ENCODE measurements at places on chromosomes 7 and 10. TPM values are rescaled to one million over a fixed set of nuclear protein-coding genes. Genes with fewer than 3 reads are reported as not detected.

- H3K4me3 ChIP-seq = no peak overlapping the region
- DNase-seq = no peak
- H3K4me1 ChIP-seq = peaks cover 3% of the 10 kb centered on the region
- peaks cover 2% of the 10 kb centered on the region for H3K36me3 ChIP-seq
- H3K27me3 ChIP-seq = no peaks in the 10 kb centered on the region
Measured at GRCh38 chr10:119602241-119603095, 5.7 kb upstream of the TIAL1 start.

GRCh38 chr7:91961816-91962215 is 21.2 kb downstream of the AKAP9 start:
- H3K27me3 ChIP-seq = no peaks in the 10 kb centered on the region
- DNase-seq = no peak

GRCh38 chr7:31873816-31874597 is 187.0 kb downstream of the PPP1R17 start:
- peaks cover 19% of the 10 kb centered on the region for H3K36me3 ChIP-seq
- H3K4me3 ChIP-seq = no peak overlapping the region
- H3K27me3 ChIP-seq = no peaks in the 10 kb centered on the region
- H3K27ac ChIP-seq = no peak overlapping the region
- peaks cover 19% of the 10 kb centered on the region for H3K4me1 ChIP-seq

DNA sequence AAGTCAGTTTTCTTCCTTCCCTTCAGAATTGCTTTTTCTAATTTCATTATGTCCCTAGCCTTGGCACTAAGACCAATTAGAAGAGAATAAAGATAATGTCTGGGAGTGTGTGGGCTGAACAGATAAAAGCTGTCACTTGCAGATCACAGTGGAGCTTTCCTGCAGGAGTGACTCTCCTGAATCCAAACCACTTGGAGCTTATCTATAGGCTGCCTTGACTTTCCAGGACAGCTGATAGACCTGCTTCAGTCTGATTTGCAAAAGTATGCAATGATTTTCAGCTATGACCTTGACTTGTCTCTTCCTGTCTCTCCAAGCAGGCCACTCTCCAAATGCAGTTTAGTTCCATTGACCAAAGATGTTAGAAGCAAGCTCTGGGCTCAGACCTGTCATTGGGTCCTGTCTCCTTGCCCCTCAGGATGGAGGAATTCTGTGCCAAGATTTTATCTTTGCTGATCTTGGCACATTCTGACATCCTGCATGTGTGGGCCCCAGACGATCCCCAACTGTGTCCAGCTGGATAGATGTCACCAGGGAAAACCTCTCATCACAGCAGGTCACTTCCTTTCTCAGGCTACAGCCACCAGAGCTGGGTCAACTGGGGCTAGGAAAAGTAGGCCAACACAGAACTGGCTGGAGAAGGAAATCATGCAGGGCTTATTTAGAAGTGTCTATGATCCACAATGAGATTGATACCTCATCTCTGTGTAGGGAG is 120.9 kb upstream of the ZNF438 start:
- H3K4me3 ChIP-seq = no peak overlapping the region
- H3K27ac ChIP-seq = peak overlapping the region; percentile 83
- H3K27me3 ChIP-seq = no peaks in the 10 kb centered on the region
- no peak for DNase-seq

DNA sequence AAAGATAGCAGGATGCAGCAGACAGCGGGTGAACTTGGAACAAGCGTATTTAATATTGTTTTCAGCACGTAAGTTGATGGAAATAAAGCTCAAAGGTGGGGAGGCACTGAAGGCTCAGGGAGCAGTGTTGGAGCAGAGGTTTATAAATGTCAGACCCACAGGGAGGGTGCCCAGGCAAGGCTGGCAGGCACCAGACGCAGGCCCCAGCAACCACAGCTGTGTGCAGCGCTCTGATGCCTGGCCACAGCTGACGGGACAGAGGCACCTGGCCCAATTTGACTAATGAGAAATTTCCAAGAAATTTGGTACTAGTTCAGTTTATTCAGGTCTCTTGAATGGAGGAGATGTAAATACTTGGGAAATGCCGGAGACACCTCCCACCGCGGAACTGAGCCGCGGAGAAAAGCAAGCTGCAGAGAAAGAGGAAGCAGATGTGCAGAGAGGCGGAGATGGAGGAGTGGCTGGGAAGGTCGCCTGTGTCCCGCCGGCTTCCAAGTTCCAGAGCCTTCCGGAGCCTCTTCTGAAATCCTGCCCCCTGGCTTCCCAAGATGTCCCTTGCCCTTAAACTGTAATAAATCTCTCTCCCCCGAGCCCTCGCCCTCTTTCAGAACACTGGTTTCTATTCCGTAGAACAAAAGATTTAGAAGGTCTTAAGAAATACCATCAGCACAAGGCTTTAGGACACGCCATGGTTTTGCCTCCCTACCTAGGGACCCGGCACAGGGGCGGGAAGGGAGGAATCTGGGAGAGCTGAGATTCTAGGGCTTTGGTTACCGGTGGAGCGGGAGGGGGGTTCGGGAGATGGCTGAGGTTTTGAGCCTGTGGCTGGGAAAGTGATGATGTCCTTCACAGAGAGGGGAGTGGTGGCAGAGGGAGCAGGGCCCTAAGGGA is 38.4 kb upstream of the PLXNA4 start:
- H3K36me3 ChIP-seq = no peaks in the 10 kb centered on the region
- no peak overlapping the region for H3K27ac ChIP-seq
- no peak for DNase-seq
- peaks cover 28% of the 10 kb centered on the region for H3K4me1 ChIP-seq

- peak overlapping the region; percentile 38 for H3K27ac ChIP-seq
Measured at GRCh38 chr10:70829543-70829942, 13.8 kb downstream of the SGPL1 start.

GRCh38 chr7:66189695-66190503 is 15.2 kb upstream of the TPST1 start:
- no peak overlapping the region for H3K27ac ChIP-seq
- no peaks in the 10 kb centered on the region for H3K4me1 ChIP-seq
- no peak overlapping the region for H3K4me3 ChIP-seq
- H3K36me3 ChIP-seq = no peaks in the 10 kb centered on the region
- no peak for DNase-seq

DNA sequence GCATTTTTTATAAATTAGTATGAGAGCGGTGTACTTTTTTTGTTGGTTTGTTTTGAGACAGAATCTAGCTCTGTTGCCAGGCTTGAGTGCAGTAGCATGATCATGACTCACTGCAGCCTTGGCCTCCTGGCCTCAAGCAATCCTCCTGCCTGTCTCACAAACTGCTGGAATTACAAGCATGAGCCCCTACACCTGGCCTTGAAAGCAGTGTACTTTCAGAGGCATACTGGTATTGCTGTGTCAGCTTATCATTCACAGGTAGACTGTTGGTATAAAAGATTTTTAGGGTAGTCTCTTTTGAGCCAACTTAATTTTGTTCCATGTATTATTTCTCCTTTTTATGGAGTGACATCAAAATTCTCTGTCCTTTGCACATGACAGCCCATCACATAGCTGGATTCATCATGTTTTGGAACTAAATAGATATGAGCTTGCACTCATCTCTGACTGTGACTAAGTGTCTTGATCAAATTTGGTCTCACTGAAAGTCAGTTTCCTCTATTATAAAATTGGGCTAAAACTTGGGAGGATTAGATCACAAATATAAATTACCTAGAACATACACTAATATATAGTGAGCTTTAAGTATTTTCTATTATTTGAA is 12.4 kb downstream of the GNAT3 start:
- peaks cover 50% of the 10 kb centered on the region for H3K4me1 ChIP-seq
- DNase-seq = no peak
- H3K27ac ChIP-seq = peak overlapping the region; percentile 95
- H3K36me3 ChIP-seq = no peaks in the 10 kb centered on the region

- H3K4me1 ChIP-seq = peaks cover 8% of the 10 kb centered on the region
- no peak for DNase-seq
- H3K36me3 ChIP-seq = peaks cover 14% of the 10 kb centered on the region
- no peak overlapping the region for H3K27ac ChIP-seq
Measured at GRCh38 chr10:87786421-87786820, 31.6 kb downstream of the ATAD1 start.

- H3K27me3 ChIP-seq = peaks cover 7% of the 10 kb centered on the region
- H3K4me3 ChIP-seq = no peak overlapping the region
- H3K36me3 ChIP-seq = no peaks in the 10 kb centered on the region
- no peak for DNase-seq
- H3K27ac ChIP-seq = no peak overlapping the region
- H3K4me1 ChIP-seq = peaks cover 7% of the 10 kb centered on the region
Measured at GRCh38 chr10:113356794-113357680, 195.8 kb upstream of the HABP2 start.

- DNase-seq = no peak
- H3K27ac ChIP-seq = no peak overlapping the region
- no peaks in the 10 kb centered on the region for H3K36me3 ChIP-seq
- H3K27me3 ChIP-seq = no peaks in the 10 kb centered on the region
- no peak overlapping the region for H3K4me3 ChIP-seq
- peaks cover 2% of the 10 kb centered on the region for H3K4me1 ChIP-seq
Measured at GRCh38 chr10:116287906-116288501, 15.0 kb upstream of the GFRA1 start.

DNA sequence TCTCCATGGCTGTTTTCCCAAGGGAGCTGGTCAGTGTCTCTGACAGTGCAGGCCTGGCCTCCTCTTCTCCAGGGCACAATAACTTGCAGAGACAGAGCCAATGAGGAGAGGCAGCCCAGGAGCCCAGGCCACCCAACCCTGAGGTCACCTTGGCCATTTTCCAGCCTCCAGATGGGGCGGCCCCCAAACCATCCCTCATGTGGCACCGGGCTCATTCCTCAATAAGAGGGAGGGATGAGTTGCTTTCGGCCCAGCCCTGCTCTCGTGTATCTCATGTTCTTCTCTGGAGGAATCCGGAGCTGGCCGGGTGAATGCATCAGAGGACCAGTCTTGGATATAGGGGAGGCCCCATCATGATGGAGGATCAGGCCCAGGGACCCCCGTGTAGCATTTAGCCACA is 98.9 kb downstream of the C10orf105 start:
- H3K36me3 ChIP-seq = no peaks in the 10 kb centered on the region
- H3K27ac ChIP-seq = peak overlapping the region; percentile 24
- no peak overlapping the region for H3K4me3 ChIP-seq

DNA sequence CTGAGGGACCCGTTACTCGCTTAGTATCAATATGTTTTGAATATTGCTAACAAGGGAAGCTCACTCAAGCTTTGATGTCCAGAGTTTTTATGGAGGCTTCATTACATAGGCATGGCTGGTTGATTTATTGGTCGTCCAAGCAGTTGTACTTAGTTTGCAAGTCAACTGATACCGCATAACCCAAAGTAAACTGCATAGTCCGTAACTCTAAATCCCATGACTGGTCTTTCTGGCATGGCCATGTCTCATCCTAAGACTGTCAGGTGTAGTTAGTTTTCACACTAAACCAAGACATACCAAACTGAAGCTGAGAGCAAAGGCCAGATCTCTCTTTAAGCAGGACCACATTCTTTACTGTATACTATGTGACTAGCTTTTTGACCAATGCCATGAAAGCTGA is 397.9 kb downstream of the TFEC start:
- no peak overlapping the region for H3K4me3 ChIP-seq
- H3K27me3 ChIP-seq = no peaks in the 10 kb centered on the region
- H3K4me1 ChIP-seq = peaks cover 15% of the 10 kb centered on the region
- no peak for DNase-seq

GRCh38 chr10:43876976-43877375 is 228.3 kb upstream of the ZNF32 start:
- H3K27ac ChIP-seq = no peak overlapping the region
- no peak for DNase-seq
- H3K36me3 ChIP-seq = no peaks in the 10 kb centered on the region
- H3K4me3 ChIP-seq = no peak overlapping the region

GRCh38 chr7:158997471-158997870 is 141.1 kb downstream of the DYNC2I1 start:
- peak overlapping the region; percentile 25 for H3K4me3 ChIP-seq
- DNase-seq = no peak
- peaks cover 31% of the 10 kb centered on the region for H3K27me3 ChIP-seq
- H3K36me3 ChIP-seq = no peaks in the 10 kb centered on the region

DNA sequence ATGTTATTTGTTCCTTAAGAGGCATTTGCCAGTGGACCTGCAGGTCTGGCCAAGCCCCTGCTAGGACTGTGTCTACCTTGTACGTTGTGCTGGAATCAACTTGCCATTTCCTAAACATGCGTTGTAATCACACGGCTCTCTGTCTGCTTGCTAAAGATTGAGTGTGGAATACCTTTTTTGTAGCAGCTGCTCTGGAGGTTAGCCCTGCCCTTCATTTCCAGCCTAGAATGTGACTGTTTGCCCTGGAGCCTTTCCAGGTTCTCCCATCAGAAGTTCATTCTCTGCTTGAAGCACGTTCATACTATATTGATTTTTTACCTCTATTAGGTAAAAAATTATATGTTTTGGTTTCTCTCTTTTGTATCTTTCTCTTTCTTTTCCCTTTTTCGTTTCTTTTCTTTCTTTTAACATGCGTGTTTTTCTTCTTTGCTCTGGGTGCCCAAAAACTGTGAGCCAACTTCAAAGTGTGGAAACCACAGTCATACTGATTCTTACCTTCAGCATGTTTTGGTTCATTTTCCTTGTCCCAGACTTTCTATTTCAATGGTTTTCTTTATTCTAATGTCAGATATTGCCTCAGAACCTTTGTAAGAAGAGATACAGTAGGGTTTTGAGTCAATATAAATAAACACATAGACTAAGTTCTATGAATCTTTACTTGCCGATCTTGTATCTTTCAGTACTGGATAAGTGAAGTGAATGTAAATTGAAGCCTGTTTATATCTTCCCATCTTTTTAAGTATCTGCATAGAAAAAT is 111.9 kb upstream of the RPA3 start:
- H3K27ac ChIP-seq = no peak overlapping the region
- no peak for DNase-seq
- no peak overlapping the region for H3K4me3 ChIP-seq

GRCh38 chr7:151060416-151061212 is 1.2 kb downstream of the SLC4A2 start:
- no peak for DNase-seq
- peaks cover 7% of the 10 kb centered on the region for H3K36me3 ChIP-seq
- peaks cover 53% of the 10 kb centered on the region for H3K4me1 ChIP-seq
- H3K27ac ChIP-seq = peak overlapping the region; percentile 97
- no peaks in the 10 kb centered on the region for H3K27me3 ChIP-seq

DNA sequence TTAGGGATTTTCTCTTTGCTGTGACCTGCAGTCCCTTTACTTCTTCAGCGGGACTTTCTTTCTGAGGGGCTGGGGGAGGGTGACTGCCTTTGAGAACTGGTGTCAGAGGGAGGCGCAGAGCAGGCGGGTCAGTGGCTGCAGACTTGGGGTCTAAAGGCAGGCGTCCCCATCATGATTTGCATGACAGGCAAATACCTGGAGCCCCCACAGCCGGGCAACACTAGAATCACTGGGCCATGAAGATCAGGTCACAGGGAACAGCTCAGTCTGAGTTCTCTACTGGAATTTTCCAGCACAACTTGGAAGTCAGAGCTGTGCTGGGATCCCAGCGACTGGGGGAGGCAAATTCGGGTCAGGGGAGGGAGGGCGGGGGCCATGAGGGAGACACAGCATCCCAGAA is 29.2 kb upstream of the PITRM1 start:
- no peak for DNase-seq
- no peaks in the 10 kb centered on the region for H3K36me3 ChIP-seq
- H3K27ac ChIP-seq = no peak overlapping the region
- H3K4me1 ChIP-seq = peaks cover 21% of the 10 kb centered on the region

- H3K36me3 ChIP-seq = no peaks in the 10 kb centered on the region
- no peak for DNase-seq
- H3K27ac ChIP-seq = no peak overlapping the region
- H3K27me3 ChIP-seq = no peaks in the 10 kb centered on the region
- H3K4me3 ChIP-seq = no peak overlapping the region
Measured at GRCh38 chr10:129869596-129870473, 94.2 kb downstream of the EBF3 start.

The TEX47 gene
- total RNA-seq = not detected

The CCDC126 gene
- total RNA-seq = 11.3 TPM

The CPA1 gene
- total RNA-seq = 0.20 TPM

The PRLHR gene
- total RNA-seq = not detected

The FAM25A gene
- not detected for total RNA-seq

The ASAH2 gene
- 2.7 TPM for total RNA-seq

The NUPR2 gene
- total RNA-seq = not detected

The AHR gene
- total RNA-seq = 123 TPM
